NCI-H187 (cell line): ENCODE measurements at places on chromosomes 7 and 10.

DNA sequence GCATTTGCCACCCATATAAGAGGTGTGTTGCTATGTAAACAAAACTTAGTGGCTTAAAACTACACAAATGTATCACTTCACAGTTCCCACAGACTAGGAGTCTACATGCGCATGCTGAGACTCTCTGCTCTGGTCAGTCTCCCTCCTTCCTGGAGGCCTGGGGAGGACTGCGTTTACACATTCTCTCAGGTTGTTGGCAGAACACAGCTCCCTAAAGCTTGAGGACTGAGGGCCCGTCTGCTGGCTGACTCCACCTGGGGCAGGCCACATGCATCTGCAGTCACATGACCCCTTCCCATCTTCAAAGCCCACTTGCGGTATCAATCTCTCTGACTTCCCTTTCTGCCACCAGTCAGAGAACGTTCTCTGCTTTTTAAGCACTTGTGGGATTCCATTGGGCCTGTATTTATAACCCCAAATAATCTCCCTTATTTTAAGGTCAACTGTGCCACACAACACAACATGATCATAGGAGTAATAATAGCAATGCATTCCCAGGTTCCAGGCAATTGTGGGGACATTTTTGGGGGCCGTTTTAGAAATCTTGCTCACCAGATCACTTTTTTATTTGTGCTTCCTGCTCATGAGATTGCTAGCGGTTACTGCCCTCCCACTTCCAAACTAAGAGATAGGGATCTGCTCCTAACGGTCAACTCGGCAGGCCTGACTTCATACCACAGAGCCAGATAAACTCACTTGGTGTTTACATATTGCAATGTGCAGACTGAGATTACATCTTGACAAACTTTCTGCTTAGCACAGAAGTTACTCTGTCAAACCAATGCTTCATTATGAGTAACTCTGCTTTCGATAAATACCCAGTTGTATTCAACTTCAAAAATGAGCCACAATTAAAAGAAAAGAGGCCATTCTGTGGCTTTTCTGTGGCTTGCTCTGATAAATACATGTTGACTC lies 96.3 kb downstream of the ALOX5 start:
- DNase-seq: no peak

DNA sequence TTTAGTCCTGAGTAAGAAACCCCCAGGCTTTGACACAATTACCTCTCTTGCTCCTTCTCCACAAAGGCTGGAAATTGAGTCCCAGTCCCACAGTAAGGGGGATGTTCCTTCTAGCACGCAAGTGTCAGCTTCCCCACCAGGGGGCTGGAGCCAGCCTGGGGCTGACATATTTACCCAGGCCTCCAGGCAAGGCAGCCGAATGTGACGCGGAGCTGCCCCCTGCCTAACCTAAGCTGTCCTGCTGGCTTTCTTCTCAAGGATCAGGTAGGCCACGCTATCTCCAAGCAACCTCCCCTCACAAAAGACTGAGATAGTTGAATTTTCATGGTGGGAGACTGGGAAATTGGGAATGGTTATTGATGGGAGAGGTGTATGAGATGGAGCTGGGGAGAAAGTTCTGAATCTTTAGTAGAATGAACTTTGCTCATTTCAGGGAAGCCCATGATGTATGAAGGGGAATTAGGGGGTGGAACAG lies 19.2 kb upstream of the BMPER start:
- DNase-seq: no peak

- no peak for DNase-seq
Measured at GRCh38 chr10:27312854-27313253, 72.3 kb upstream of the ACBD5 start.

DNA sequence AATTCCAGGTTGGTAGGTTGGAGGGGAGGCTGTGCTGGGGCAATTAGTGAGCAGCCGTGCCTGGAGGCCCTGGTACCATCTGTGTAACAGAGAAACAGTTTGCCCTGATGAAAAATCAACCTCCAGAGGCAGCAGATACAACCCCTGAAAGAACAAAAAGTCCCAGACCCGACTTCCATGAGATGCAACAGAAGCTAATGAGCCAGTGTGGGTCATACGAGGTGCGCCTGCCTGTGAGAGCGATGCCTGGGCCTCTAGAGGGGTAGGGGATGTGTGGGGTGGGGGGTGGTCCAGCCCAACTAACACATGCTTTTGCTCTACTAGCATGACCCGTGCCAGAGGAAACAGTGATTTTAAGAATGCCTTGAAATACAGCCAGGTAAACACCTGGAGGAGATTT lies 39.3 kb downstream of the CELF2 start:
- no peak for DNase-seq

GRCh38 chr7:126079581-126079980 lies 1150.0 kb upstream of the POT1 start:
- DNase-seq: no peak

DNA sequence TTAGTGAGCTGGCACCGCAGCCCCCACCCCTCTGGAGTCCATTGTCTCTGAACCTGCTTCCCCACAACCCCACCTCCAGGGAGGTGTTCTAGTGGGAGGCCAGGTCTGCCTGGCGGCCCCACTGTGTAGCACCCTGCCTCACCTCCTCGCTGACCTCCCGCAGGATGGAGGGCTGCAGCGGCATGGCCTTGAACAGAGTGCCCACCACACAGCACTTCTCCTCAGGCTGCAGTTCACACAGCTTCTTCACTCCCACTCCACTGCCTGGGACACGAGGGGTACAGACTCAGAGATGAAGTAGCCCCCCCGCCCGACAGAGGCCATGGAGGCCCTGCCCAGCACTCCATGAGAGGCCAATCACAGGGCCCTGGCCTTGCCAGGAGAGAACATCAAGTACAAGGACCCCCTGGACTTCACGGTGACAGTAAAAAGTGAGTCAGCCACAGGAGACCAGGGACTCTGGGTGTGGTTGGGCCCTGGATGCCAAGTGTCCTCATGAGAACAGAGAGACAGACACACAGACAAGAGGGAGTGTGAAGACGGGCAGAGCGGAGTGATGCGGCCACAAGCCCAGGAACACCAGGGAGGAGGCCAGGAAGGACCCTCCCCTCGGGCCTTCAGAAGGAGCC lies 5.4 kb downstream of the POLD2 start:
- DNase-seq: no peak

DNA sequence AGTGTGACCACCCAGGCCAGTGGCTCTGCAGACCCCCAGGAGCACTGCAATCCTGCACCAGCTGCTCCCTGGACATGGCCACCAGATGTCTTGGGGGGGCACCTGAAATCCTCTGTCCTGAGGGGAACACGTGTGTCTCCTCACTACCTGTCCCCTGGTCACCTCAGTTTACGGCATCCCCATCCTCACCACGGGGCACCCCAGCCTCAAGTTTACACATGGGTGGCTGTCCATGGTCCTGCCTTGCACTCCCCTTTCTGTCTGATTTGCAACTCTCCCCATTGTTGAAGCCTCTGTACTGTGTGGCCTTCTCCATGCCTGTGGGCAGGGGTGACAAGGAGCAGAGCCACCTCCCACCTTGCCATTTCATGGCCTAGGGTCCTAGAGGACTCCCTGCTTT lies 67.2 kb downstream of the RAMP3 start:
- DNase-seq: no peak

DNA sequence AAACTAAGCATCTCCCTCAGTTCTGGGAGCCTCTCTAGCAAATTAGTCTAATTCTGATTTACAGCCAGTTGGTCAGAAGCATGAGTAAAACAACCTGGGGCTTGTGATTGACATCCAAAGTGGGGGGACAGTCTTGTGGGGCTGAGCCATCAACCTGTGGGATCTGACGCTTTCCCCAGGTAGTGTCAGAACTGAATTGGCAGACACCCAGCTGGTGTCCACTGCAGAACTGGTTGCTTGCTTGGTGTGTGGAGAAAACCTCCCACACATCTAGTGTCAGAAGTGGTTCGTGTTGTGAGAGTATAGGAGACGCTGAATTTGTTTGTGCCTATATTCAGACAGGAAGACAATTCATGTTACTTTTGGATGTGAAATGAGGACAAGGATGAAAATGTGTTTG lies 92.2 kb upstream of the PDCD4 start:
- DNase-seq: no peak

GRCh38 chr10:6098156-6098555 lies 9.3 kb downstream of the RBM17 start:
- DNase-seq: no peak

DNA sequence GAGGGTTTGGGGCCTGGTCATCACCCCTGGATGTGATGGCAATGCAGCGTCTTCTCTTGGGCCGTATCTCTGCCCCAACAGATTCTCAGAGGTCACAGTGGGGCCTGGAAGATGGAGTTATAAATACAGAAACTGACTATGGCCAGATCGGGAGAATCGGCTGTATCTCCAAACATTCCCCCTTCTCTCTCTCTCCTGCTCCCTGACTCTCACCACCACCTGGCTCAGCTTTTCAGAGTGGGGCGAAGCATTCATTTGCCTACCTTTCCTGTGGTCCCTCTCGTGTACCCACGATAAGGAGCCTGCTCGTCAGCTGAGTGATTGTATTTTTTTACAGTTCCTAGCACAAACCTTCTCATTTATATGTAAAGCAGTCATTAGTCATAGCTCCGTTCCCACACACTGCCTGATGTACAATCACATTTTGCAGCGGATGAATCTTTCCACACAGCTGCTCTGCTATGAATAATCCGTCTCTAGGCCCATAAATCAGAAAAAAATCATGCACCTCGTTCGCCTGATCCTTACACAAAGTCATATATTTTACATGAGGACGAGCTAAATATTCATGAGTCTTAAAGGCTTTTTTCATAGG lies 23.2 kb upstream of the BTRC start:
- DNase-seq: no peak

GRCh38 chr10:75803816-75804552 lies 372.6 kb downstream of the LRMDA start:
- DNase-seq: no peak

DNA sequence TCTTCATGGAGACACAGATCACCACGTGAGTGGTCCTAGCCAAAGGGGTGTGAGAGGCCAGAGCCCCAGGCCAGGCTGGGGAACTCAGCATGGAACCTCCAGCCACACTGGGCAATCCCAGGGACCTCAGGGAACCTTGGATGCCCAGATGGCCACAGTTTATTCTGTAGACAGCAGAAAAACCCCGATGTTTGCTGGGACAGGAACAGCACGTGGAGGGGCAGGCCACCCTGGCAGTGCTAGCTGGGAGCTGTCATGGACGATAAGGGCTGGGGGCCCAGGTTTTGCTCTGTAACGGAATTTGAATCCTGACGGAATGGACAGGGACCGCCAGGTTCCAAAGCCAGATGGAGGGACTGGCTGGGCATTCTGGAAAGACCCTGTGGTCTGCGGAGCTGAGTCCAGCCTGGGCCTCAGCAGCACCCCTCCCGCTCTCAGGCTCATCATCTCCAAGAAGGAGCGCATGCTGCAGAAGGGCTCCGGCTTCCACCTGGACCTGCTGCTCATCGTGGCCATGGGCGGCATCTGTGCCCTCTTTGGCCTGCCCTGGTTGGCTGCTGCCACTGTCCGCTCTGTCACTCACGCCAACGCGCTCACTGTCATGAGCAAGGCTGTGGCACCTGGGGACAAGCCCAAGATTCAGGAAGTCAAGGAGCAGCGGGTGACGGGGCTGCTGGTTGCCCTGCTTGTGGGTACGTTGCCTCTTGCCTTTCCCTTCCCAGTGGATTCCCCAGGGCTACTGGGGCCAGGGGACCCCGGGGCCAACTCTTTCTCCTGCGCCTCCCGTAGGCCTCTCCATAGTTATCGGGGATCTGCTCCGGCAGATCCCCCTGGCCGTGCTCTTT lies 5.6 kb downstream of the FASTK start:
- no peak for DNase-seq

- no peak for DNase-seq
Measured at GRCh38 chr7:136971776-136972175, 103.3 kb downstream of the CHRM2 start.

GRCh38 chr7:48875045-48875916 lies 49.1 kb upstream of the CDC14C start:
- DNase-seq: no peak

DNA sequence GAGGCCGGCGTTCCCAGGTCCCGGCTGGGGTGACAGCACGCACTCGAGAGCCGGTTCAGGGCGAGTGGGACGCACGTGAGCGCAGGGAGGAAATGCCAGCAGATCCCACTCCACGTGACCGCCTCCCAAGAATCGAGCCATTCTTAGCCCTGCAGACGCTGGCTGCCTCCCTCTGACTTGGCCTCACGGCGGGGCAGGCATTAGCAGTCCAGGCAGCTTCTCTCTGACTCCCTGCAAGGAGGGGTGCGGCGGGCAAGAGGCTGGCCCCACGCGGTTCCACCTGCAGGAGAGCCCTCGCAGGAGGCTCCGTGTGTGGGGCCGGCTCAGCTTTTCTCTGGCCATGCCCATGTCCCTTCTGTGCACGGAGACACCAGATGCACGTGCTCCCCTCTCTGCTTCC lies 10.1 kb downstream of the GPR146 start:
- DNase-seq: no peak

GRCh38 chr10:34135515-34135914 lies 679.6 kb downstream of the PARD3 start:
- no peak for DNase-seq

GRCh38 chr7:11748884-11749283 lies 83.1 kb downstream of the THSD7A start:
- DNase-seq: no peak

GRCh38 chr10:17510242-17510908 lies 56.0 kb upstream of the ST8SIA6 start:
- DNase-seq: no peak

DNA sequence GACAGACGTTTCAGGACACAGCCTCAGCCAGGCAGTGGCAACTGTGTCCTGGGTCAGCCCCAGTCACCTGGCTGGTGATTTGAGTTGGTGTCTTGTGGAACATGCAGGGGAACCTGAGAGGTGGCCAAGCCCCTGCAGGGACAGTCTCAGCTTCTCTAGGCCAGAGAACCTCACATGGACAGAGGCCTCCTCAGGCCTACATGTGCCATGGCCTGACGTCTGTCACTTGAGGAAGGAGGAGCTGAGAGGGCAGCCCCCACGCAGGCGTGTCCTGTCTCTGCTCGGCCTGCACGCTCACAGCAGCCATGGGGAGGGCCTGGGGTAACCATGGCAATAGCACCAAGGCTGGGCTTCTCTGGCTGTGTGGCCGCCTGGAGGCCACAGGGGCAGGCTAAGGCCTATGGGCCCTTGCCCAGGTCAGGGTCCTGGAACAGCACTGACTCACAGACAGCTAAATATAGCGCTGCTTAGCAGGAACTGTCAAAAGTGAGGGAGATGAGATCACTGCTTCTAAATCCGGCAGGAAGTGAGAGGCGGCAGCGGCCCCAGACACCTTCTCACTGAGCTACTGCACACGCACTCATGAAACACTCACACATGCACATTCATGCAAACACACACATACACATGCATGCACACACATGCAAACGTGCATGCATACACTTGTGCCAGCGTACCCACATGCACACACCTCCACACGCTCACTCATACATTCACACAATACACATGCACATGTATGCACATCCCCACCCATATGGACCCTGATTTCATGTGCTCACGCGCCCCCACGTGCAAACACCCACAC lies 57.0 kb downstream of the YKT6 start:
- DNase-seq: no peak

- DNase-seq: no peak
Measured at GRCh38 chr7:151381348-151382078, 28.3 kb downstream of the WDR86 start.
